Gastroesophageal sphincter (tissue), 4 donors: ENCODE measurements at places on chromosomes 7 and 10. TPM values are rescaled to one million over a fixed set of nuclear protein-coding genes. Genes with fewer than 3 reads are reported as not detected.

Gene KIF5B
- 241 TPM for total RNA-seq

GRCh38 chr10:45000138-45000751, 478 bp upstream of the ZNF22 start:
- ATAC-seq, result peak; percentile 61

GRCh38 chr7:158997110-158997453, 140.7 kb downstream of the DYNC2I1 start:
- ATAC-seq, result no peak

- no peak for ATAC-seq
Measured at GRCh38 chr10:61404751-61405150, 48.4 kb downstream of the TMEM26 start.

- ATAC-seq, result no peak
Measured at GRCh38 chr7:151286148-151286547, 37.7 kb upstream of the SMARCD3 start.

DNA sequence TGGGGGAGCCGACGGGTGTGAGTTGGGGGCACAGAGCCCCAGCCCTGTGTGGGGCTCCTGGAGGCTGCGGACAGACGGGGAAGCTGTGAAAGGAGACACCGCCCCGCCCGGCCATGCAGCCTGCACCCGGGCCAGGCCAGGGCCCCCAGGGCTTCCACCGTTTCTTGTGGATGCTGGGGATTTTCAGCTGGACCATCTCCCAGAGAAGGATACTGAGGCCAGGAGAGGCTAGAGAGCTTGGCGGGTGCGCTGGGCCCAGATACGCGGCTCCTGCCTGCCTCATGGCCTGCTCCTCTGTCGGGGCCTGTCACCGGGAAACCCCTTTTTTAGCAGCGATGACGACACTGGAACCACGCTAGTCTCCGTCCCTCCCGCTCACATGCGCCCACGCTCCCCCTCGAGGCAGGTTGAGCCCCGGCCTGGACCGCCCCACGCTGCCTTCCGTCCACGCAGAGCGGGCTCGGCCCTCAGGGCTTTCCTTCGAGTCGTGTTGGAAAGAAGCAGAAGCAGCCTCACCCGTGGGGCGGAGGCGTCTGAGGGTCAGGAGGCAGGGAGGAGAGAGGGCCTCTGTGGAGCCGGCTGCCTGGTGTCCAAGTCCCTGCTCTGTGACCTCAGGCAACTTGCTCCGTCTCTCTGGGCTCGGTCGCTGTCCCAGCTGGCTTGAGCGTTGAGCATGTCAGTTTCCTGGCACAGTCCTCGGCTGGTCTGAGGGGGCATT, 11.7 kb downstream of the TMEM184A start:
- ATAC-seq, result no peak

DNA sequence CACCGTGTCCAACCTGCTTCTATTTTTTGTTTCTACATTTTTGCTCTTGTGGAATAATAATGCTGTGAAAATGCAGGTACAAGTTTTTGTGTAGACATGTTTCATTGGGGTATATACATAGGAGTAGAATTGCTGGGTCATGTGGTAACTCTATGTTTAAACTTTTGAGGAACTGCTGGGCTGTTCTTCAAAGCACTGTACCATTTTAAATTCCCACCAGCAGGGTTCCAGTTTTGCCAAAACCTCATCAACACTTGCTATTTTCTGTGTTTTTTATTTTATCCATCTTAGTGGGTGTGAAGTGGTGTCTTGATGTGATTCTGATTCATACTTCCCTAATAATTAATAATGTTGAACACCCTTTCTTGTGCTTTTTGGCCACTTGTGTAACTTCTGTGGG, 138.6 kb downstream of the RGS10 start:
- ATAC-seq, result no peak

- ATAC-seq, result no peak
Measured at GRCh38 chr10:5594271-5595049, 69.7 kb downstream of the CALML3 start.

GRCh38 chr10:33521062-33521461, 186.6 kb upstream of the NRP1 start:
- no peak for ATAC-seq

GRCh38 chr10:34666008-34666704, 148.9 kb downstream of the PARD3 start:
- ATAC-seq, result peak; percentile 88

DNA sequence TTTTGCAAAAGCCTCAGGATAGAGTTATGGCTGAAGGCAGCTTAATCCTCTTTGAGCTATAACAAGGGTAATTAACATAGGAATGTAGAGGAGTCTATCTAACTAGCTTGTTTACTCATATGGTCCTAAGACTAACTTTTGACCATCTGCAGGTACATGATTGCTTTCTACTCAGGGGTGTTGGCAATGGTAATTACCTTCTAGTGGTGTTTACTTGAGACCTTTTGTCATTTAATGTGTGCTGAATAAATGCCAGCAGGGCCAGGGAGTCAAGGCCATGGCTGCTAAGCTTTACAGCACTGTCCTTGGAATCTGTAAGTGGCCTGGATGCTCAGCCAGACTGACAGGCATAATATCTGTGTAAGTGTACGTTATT, 1325.0 kb downstream of the XPNPEP1 start:
- no peak for ATAC-seq
